Esophagus squamous epithelium (tissue), 5 donors: ENCODE measurements at places on chromosomes 6 and 20. TPM values are rescaled to one million over a fixed set of nuclear protein-coding genes. Genes with fewer than 3 reads are reported as not detected.

DNA sequence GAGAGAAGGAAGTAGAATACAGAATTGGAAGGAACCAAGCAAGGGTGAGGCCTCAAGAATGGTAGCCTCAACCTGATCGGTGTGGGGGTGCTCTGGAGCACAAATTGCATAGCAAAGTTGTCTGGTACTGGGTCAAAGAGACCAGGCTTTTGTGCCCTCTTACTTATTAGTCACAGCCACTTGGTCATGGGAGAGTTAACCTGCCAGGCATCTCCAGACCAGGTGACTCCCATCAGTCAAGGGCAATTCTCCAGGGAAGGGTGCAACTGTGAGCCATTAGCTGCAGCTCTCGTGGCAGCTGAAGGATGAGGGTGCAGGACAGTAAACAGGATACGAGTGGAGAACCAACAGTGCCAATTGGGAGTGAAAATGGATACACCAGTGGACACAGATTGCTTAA lies 47.7 kb upstream of the PLCB4 start:
- H3K27ac ChIP-seq, result no peak overlapping the region
- no peaks in the 10 kb centered on the region for H3K36me3 ChIP-seq
- H3K4me3 ChIP-seq, result no peak overlapping the region
- H3K4me1 ChIP-seq, result no peaks in the 10 kb centered on the region
- H3K27me3 ChIP-seq, result no peaks in the 10 kb centered on the region

GRCh38 chr6:34018026-34018425 lies 127.9 kb downstream of the GRM4 start:
- no peak overlapping the region for H3K4me3 ChIP-seq
- no peaks in the 10 kb centered on the region for H3K27me3 ChIP-seq
- no peaks in the 10 kb centered on the region for H3K36me3 ChIP-seq
- H3K27ac ChIP-seq, result no peak overlapping the region

NELFE gene
- 68.1 TPM for total RNA-seq

DNA sequence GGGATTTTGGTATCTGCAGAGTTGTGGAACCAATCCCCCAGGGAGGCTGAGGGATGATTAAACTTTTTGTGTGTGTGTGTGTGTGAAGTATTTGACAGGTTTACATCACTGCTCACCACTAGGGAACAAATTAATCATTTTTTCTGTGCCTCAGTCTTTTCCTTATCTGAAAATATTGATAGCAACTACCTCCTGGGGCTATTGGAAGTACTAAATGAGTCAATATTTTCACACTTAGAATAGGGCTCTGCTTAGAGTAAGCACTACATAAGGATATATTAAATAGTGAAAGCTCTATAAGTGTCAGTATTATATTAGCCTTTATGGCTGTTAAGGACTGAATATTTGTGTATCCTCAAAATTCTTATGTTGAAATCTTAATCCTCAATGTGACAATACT lies 155.2 kb upstream of the UST start:
- H3K4me1 ChIP-seq, result no peaks in the 10 kb centered on the region
- no peak overlapping the region for H3K4me3 ChIP-seq
- no peak for DNase-seq
- H3K36me3 ChIP-seq, result no peaks in the 10 kb centered on the region

- H3K36me3 ChIP-seq, result no peaks in the 10 kb centered on the region
- H3K4me3 ChIP-seq, result no peak overlapping the region
- no peak overlapping the region for H3K27ac ChIP-seq
- H3K4me1 ChIP-seq, result no peaks in the 10 kb centered on the region
- no peak for DNase-seq
- no peaks in the 10 kb centered on the region for H3K27me3 ChIP-seq
These were observed 96.6 kb downstream of the LCA5 start for GRCh38 chr6:79440598-79440997.
